ENCODE measurements at places on chromosomes 11 and 22.

DNA sequence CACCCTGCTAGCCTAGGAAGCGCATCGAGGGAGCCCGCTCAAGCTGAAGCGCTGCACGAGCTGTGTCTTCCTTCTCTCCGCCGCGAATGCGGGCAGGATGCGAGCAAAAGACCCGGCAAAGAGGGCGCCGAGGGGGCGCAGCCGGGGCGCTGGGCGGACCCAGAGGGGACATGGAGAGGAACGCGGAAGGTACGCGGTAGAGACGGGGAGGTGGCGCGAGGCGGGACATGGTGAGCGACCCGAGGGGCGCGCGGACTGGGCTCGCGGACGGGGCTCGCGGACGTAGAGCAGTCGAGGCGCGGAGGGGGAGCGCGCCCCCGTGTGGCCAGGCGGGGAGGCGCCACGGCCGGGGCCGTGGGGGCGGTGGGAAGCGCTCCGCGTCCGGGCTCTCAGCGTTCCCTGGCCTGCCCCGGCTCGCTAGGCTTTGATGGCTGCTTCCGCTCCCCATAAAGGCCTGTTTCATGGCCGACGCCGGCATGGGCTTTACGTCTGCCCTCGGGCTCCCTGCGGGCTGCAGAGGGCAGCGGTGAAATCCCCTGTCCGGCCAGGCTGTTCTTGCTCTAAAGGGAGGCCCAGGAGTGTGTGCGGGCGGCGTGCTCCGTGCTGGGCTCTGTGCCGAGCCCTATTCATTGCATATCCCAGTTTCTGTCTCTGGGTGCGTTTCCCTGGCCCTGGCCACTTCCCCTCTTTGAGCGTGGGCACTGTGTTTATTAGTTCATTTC, 31.2 kb upstream of the TRIM29 start:
- peak; percentile 62 for DNase-seq

DNA sequence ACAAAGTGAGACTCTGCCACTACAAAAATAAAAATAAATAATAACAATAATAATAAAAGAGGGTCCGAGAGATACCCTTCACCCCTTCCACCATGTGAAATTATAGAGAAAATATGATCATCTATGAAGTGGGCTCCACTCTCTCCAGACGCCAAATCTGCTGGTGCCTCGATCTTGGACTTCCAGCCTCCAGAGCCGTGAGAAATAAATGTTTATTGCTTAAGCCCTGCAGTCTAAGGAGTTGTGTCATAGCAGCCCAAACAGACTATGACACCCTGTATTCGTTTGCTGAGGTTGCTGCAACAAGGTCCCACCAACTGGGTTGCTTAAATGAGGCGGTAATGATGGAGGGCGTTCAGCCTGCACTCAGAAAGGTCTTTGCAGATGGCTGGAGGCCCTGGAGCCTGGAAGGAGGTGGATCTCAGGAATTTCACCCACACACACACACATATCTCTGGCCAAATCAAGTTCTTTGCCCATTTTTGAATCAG, 7.6 kb upstream of the SEPTIN5 start:
- DNase-seq: no peak

DNA sequence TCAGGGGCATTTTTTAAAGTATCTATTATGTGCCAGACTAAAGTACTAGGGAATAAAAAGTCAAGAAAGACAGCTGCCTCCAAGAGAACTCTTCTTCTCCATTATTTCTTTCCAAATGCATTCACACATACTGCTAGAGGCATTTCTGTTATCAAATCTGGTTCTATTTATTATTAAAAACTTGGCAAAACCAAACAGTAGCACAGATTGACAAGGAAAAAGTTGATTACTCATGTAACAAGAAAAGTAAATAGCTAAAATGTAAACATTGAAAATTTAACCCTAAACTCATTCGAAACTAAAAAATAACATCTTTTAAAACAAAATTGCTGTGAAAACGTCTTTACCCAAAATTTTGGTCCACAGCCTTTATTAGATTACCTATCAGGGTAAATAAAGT, 132.9 kb upstream of the GUCY1A2 start:
- DNase-seq: no peak

DNA sequence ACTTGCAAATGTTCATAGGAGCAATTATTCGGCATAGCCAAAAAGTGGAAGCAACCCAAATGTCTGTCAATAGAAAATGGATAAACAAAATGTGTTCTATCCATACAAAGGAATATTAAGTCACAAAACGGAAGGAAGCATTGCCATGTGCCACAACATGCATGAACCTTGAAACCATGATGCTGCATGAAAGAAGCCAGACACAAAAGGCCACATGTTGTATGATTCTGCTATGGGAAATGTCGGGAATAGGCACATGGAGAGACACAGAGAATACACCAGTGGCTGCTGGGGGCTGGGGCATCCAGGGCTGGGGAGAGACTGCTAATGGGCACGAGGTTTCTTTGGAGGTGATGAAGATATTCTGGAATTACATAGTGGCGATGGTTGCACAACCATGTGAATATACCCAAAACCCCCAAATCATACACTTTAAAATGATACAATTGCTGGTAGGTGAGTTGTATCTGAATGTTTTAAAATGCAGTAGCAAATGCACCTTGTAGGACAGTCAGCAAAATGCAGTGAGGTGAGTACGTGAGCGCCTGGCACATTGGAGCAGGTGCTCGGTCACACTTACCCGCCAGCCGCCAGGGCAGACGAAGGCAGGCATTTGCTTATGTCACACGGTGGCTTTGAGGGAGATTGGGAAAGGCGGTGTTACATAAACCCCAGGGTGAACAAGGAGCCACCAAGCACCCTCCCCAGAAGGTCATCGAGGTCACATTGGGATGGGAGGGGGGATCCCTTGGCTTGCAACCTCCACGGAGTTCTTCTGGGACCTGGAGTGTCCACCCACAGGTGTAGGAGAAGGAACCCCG, 6.3 kb upstream of the OSM start:
- no peak for DNase-seq

DNA sequence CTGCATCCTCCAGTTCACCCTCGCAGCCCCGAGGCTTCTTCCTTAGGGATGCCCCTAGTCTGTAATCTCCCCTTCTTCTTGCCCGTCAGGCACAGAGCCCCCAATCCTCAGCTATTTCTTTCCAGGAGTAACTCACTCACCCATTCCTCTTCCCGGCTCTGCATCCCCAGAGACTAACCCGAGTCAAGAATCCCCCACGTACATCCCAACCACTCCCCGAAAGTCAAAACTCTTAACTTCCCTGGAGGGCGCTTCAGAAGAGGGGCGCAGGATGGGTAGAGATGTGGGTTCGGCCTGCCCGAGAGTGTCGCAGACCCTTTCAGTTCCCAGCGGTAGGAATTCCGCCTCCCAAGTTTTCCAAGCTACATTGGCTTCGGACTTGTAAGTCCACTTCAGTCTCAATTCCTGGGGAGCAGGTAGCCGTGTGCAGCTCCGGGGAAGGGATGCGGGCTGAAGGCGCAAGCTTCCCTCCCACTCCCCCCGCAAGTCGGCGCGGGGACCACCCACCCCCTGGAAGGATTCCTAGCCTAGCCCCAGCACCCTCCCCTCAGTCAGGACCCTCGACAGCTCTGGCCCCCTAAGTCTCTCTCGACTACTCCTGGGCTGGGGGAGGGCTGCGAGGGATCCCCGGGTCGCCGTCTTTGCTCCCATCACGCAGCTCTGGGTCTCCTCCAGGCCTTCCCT, 871 bp downstream of the BDNF start:
- no peak for DNase-seq

- DNase-seq: no peak
These were observed 26.8 kb downstream of the TPCN2 start for GRCh38 chr11:69075421-69076128.

DNA sequence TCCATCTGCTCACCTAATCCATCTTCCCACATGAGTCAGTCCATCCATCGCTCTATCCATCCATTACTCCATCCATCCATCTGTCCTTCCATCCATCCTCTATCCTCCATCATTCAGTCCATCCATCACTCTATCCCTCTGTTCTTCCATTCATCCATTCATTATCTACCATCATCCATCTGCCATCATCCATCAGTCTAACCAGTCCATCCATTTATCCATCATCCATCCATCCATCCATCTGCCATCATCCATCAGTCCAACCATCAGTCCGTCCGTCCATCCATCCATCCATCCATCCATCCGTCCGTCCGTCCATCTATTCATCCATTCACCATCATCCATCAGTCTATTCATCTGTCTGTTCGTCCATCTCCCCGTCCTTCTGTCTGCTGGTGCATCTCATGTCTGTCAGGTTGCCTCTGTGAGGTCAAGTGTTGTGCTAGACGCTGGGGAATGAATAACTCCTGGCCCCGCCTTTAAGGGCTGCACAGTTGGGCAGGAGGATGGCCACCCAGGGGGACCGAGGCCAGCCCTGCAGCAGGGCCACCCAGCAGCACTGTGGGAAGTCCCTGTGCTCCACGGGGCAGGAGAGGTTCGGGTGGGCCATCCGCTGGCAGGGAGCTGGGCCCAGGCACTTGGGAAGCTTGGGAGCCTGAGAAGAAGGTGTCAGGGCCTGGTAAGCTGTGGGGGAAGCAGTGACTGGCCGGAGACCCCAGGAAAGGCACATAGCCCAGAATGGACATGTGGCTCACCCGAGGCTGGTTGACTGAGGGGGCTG, 137.1 kb downstream of the CTTN start:
- DNase-seq: no peak

DNA sequence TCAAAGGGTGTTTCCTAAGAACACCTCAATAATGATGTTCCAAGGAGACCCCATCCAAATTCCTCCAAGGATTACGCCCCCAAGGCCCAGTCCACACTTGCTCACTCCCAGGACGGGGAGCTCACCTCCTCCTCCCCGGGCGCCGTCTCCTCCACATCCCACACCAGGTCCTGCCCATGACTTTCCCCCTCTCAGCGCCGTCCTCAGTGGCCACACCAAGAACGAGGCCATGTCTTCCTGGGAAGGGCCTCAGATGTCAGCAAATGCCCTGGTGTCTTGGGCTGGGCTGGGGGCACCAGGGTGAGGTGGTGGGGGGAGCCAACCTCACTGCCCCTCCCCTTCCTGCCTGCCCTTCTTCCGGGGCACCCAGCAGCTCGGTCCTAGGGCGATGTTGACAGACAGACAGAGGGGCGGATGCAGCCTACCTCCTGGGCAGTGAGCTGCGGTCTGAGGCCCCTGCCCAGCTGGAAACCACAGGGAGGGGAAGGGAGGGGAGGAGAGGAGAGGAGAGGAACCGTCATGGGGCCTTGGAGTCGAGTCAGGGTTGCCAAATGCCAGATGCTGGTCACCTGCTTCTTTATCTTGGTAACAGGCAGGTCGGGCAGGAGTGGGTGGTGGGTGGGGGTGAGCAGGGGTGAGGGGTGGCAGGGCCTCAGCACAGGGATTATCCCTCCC, at the start of the genes C11orf21 and TSPAN32:
TSS of gene C11orf21 (minus strand) at position 288 of the 675 bp plus-strand sequence. CDS start at position 178, 110 bp downstream.
TSS of gene TSPAN32 (plus strand) at position 383 of the 675 bp plus-strand sequence. CDS start at position 520, 137 bp downstream.
- peak; percentile 58 for DNase-seq

DNA sequence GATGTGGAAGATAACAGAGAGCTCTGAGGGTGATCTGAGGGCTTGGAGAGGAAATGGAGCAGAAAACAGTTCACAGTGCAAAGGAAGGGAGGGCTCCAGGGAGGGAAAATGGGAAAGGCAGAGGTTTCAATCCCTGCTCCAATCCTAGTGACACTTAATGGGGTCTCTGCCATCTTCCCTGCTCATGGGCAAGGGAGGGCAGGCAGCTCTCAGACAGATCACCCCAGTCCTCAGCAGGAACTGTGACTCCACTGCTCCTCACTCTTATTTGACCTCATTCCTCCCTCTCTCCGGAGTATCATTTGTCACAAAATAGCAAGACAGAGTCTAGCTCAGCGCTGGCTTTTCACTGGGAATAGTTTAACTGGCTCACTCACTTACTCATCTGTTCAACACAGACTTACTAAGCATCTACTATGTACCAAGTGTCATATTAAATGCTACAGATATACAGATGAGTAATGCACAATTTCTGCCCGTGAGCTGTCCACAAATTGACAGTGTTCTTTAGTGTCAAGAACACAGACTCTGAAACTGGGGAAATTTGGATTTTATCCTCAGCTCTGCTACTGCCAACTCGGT, 817.4 kb downstream of the OPCML start:
- no peak for DNase-seq

DNA sequence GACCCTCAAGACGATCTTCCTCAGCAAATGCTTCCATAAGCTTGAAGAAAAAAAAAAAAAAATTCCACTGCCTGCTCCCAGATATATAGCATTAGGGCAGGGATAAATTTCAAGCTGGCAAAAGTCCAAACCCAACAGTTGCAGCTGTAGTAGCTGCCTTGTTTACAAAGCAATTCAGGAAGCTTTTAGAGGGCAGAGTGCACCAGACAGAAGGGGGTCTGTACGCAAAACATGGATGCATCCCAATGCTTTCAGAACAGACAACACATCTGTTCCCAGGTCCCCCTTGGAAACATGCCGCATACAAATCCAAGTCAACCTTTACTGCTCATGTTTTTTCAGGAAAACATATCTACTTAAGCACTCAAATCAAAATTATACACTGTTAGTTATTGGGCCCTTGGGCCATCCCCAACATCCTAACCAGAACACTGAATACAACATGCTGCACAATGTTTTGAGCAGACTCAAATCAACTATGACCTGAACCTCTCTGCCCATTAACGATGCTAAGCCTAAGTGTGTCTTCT, 94.5 kb downstream of the CADM1 start:
- DNase-seq: no peak

DNA sequence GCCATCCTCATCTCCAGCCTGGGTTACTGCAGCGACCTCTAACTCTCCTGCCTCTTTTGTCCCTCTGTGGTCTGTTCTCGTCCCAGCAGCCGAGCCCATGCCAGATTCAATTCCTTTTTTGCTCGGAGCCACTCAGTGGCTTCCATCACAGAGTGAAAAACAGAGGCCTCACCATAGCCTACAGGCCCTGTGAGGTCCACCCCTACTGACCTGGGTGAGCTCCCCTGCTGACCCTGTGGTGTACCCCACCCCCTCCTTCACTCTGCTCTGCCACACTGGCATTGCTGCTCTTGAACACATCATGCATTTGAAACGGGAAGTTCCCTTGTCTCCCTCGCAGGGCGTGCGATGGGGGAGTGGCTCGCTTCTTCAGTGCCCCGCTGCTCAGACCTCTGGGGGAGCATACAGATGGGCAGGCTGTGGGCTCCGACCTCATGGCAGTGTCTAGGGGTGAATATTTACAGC, 2.1 kb downstream of the AIP start:
- DNase-seq: peak; percentile 64

DNA sequence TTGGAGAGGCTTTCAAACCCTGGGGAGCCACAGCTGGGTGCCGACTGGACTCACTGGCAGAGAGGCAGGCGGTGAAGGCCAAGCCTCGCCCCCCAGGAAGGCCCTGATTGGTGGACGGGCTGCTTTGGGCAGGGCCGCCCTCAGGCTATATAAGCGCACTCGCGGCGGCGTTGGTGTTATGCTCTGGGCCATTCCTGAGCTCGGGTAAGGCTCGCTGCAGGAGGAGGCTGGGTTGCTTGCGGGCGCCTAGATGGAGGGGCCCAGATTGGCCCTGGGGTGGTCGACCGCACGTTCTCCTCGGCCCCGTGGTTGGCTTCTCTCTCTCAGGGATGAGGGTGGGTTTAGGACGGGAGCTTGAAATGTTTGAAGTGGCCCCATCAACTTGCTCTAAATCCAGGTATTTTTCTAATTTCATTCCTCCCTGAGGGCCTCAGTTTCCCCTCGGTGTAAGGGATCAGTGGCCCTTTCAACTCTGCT, at the start of gene SPDYC:
TSS of gene SPDYC (plus strand) at position 176 of the 477 bp plus-strand sequence. CDS start 1,125 bp downstream, outside the sequence.
- no peak for DNase-seq

DNA sequence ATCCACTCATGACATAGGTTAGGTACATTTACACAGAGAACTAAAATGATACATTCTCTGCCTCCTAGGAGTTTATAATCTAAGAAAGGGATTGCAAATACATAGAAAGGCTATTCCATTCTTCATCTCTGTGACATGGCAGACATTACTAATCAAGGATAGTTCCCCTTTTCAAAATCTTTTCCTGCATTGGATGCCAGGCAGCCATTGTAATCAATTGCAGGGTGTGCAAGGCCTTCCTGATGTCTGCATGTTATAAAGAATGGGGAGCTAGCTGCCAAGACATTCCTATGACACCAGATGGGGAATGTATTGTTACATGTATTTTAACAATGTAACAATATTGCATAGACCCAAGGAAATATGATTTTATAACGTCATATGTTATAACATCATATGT, 82.0 kb downstream of the KIRREL3 start:
- DNase-seq: no peak

Data from activated T-cell treated with anti-CD3 and anti-CD28 coated beads, Interleukin-2, amount 50 U/mL, for 1 hour (primary cell).